GDM1 (cell line): ENCODE measurements at places on chromosomes 6 and 20.

- no peak for DNase-seq
Observed at GRCh38 chr6:154763650-154764049, 30.4 kb downstream of the SCAF8 start.

- DNase-seq: no peak
Observed at GRCh38 chr6:36840432-36841403, 1.5 kb upstream of the CPNE5 start.

DNA sequence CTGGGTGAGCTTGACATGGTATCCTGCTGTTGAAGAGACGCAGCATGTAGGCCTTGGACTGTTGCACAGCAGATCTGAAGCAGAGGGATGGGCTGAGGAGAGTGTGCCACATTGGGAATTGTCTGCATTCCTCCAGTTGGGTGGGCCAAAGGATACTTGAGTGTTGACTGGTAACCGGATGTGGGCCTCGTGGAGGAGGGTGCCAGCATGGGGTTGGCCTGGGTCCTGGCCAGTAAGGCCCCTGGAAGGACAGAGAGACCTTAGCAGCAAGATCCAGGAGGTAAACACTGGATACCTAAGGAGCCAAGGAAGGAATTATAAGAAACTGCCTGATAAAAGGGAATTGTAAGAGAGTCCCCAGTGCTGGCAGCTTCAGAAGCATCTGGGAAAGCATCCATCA, 76.9 kb downstream of the FIG4 start:
- no peak for DNase-seq

DNA sequence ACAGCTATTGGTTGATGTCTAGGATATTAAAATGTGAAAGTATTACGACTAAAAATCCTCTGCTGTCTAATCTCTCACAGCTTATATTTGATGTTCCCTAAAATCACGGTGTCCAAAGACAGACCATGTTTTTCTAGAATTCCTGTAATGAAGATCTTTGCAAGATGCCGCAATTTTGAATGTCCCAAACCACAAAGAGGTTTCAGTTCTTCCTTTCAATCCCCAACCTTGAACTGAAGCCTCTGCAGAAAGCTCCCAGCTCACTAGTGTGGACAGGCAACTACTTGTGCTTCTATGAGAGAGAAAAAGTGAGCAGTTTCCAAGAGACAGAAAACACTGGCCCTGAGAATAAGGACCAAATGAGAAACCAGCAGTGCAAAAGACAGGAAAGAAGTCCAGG, 370.1 kb downstream of the FOXA2 start:
- DNase-seq: no peak

DNA sequence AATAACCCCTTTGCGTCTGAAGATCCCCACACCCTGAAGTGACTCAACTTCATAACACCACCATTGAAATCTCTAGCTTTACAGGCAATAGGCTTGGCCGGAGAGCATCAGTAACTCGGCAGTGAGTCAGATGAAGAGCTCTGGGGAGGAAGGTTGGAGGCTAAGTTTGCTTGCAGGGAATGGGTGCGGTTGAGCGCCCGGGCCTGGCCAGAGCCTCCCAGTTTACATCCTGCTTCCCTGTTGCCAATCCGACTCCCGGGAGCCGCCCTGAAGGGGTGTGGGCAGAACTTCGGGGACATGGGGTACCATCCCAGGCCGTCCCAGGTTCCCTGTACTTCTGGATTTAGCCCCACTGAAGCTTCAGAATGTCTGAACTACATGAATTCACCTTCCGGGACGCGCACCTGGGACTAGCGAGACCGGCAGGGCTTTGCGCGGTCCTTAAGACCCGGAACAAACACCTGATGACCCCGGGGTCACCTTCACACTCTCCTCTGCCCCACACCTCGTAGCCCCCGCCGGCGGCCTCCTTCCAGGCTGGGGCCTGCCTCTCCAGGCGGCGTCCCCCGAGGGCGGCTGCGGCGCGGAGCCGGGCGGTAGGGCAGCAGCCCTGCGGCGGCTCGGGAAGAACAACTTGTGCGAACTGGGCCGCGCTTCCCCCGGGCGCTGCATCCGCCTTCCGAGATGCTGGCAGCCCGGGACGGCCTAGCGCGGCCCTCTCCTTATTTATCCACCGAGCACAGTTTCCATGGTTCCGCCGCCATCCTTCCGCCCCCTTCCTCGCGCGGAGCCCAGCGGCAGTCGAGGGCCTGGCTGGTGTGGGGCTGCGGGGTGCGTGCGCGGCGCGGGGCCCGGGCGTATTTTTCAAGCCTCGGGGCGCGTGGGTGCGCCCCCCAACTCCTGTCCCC, 56.6 kb upstream of the RREB1 start:
- no peak for DNase-seq
